Stimulated activated CD8-positive, alpha-beta memory T cell treated with anti-CD3 and anti-CD28 coated beads, Interleukin-12 subunit alpha, Interleukin-12 subunit beta, amount 100 ng/mL, for 1 hour (primary cell): ENCODE measurements at places on chromosomes 12 and 14.

- DNase-seq, result no peak
Measured at GRCh38 chr12:67147030-67147429, 122.1 kb upstream of the CAND1 start.

DNA sequence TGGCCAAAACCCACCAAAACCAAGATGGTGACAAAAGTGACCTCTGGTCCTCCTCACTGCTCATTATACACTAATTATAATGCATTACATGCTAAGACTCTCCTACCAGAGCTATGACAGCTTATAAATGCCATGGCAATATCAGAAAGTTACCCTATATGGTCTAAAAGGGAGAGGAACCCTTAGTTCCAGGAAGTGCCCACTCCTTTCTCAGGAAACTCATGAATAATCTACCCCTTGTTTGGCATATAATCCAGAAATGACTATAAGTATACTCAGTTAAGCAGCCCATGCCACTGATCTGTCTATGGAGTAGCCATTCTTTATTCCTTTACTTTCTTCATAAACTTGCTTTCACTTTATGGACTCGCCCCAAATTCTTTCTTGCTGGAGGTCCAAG, 43.0 kb upstream of the FUT8 start:
- no peak for DNase-seq

DNA sequence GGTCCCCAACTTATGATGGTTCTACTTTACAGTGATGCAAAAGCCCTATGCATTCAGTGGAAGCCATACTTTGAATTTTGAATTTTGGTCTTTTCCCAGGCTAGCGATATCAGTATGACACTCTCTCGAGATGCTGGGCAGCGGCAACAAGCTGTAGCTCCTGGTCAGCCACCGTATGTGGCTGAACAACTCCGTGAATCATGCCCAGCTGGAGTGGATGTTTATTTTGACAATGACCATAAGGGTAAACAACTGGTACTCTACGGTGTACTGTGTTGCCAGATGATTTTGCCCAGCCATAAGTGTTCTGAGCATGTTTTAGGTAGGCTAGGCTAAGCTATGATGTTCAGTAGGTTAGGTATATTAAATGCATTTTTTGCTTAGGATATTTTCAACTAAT, 8.2 kb upstream of the ZNF410 start:
- DNase-seq, result no peak

DNA sequence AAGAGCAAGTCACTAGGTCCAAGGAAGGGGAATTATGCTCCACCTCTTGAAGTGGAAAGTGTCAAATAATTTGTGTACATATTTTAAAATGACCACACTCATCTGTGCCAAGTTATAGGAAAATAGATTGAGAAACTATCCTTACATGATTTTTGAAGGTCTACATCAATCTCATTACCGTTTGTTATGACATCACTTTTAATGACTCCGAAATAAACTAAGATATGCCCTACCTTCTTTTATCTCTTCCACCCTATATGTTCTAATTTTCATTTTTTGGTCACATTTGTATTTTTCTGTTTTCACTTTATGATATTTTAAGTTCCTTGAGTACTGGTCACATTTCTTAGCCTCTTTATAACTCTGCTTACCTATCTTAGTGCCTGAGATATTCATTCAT, 3.3 kb upstream of the PSMC6 start:
- no peak for DNase-seq

DNA sequence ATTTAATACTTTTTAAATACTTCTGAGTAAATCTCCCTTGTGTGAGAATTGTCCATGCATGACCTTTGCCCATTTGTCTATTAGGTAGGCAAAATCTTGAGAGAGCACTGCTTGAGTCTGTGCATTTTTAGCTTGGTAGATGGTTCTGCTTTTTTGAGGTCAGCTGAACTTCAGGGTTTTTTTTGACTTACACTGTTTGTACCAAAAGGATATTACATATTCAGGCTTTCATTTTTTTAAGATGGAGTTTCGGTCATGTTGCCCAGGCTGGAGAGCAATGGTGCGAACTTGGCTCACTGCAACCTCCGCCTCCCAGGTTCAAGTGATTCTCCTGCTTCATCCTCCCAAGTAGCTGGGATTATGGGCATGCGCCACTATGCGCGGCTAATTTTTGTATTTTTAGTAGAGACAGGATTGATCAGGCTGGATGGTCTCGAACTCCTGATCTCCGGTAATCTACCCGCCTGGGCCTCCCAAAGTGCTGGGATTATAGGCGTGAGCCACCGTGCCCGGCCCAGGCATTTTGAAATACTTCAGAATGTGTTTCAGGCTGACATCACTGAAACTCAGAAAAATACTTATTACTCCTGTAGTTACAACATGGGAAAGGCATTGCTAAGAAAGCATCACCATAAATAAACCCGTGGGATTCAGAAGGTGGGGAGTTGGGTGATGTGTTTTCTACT, 11.1 kb downstream of the RASSF3 start:
- no peak for DNase-seq

DNA sequence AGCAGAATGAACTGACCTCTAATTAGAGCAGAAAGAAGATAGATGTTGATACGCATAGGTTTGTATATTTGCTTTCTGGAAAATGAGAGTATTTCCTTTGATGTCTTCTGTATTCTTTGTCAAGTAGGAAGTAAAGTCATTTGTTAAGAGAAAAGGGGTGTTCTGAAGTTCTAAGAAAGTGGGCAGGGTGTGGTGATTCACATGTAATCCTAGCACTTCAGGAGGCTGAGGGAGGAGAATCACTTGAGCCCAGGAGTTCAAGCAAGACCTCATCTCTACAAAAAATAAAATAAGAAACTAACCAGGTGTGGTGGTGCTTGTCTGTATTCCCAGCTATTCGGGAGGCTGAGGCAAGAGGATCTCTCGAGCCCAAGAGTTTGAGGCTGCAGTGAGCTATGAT, 2.8 kb downstream of the RHNO1 start:
- no peak for DNase-seq

- no peak for DNase-seq
Measured at GRCh38 chr12:25264862-25265261, 14.1 kb upstream of the KRAS start.

- DNase-seq, result peak; percentile 12
Measured at GRCh38 chr14:68628605-68629310, 164.1 kb downstream of the ZFP36L1 start.
